Dermis microvascular lymphatic vessel endothelial cell (primary cell): ENCODE measurements at places on chromosomes 16 and 17. TPM values are rescaled to one million over a fixed set of nuclear protein-coding genes. Genes with fewer than 3 reads are reported as not detected.

KRT31 gene
- not detected in 2 replicates for total RNA-seq

MMP2 gene
- 10.5 and 16.3 TPM in 2 replicates for total RNA-seq

RNU2-1 gene
- total RNA-seq: not detected in 2 replicates

MEIOC gene
- not detected in 2 replicates for total RNA-seq

RAB11FIP3 gene
- 19.0 and 48.9 TPM in 2 replicates for total RNA-seq

SLC52A1 gene
- 0.25 and 0.26 TPM in 2 replicates for total RNA-seq

MT1X gene
- 7.0 and 15.0 TPM in 2 replicates for total RNA-seq
